ENCODE measurements at places on chromosomes 16 and 17.
A peak's percentile ranks its signal among the peaks of the same experiment; 100 is the strongest.

- DNase-seq: no peak
Observed at GRCh38 chr17:2402544-2402943, 1.7 kb upstream of the MNT start.

DNA sequence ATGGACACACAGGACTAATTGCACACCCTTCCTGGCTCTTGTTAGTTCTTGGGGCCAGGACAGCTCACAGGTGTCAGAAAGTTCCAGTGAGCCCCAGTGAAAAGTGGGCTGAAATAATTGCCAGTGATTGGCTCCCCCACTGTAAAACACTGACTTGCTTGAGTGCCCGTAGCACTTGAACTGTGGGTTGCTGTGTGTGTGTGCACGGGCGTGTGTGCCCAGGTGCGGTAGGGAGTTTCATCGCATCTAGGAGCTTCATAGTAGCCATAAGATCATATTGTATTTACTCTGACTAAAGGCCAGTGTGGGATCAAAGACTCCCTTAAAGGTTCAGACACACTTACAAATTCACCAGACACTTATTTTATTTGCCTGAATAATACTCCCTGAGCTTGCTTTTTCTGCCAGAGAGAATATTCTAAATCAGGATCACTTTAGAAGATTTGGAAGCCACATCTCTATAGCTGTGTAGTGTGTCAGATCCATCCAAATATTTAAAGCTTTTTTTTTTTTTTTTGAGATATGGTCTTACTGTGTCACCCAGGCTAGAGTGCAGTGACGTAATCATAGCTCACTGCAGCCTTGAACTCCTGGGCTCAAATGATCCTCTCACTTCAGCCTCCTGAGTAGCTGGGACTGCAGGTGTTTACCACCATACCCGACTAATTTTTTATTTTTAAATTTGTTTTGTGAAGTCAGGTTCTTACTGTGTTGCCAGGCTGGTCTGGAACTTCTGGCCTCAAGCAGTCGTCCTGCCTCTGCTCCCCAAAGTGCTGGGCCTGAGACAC lies 11.4 kb downstream of the UNK start:
- DNase-seq: no peak

DNA sequence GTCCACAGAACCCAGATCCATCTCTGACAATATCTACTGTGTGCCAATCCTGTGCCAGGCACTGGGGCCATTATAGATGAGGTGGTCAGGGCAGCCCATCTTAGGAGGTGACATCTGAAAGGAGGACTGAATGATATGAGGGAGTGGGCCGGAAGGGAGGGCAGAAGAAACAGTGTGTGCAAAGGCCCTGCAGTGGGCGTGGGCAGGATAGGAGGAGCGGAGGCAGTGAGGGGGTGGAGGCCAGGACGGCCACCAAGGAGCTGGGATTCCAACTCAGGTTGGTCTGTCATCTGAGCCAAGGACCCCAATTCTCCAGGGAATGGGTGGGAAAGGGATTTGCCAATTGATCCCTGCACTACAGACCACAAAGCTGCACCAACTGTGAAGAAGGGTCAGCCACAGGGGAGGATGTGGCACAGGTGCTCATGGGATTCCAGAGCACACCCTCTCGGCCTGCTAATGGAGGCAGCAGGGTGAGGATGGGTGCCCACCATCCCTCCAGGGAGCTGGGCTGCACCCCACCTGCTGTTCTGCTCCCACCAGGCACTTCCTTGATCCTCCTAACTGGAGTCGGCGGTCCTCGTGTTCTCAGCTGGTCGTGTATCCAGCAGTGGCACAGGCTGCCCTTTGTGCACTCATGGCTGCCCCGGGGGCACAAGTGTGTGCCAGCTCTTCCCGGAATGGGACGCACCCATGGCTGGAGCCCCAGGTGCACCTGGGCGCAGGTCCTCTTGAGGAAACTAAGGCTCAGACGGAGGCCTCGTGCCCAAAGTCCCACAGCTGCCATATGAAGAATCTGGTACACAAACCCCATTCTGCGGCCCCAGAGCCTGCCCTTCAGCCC lies 9.6 kb downstream of the SREBF1 start:
- DNase-seq: no peak

GRCh38 chr16:6428861-6429260 lies 903.8 kb upstream of the RBFOX1 start:
- no peak for DNase-seq

GRCh38 chr17:2143332-2143731 lies 88.4 kb downstream of the HIC1 start:
- DNase-seq: no peak

DNA sequence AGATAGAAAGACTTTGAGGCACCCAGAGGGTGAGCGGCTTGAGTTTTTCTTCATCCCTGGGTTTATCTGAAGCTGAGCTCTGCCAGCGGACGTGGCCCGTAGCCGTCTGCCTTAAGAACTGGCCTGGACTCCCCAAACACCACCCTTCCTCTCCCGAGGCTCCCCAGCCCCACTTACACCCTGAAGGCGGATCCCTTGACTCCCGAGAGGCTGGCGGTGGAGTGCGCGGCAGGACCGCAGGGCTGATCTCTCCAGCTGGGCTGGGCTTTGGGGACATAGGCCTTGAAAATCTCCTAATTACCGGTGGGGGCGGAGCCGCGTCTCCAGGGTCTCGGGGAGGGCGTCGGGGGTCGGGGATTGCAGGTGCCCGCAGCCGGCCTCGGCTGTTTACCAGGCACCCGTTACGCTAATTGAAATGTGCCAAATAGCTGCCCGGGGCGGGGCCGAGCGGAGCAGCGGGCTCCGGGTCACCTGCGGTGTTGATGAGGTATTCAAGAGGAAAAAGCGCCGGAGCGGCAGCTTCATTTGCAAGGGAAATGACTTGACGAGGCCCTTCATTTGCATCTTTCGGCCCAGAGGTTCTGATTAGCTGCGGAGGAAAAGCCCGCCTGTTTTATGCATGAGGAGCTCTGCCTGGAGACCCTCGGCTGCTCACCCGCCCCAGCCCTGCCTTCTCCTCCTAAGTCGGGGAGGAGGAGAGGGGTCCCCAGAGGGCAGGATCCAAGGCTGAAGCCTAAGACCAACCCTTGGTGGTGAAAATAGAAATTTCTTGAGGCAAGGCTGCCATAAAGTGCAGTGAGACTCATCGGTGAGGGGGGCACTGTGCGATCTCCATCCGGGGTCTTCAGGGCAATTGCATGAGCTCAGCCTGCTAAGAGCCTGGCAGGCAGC lies 100.7 kb downstream of the MGAT5B start:
- no peak for DNase-seq

DNA sequence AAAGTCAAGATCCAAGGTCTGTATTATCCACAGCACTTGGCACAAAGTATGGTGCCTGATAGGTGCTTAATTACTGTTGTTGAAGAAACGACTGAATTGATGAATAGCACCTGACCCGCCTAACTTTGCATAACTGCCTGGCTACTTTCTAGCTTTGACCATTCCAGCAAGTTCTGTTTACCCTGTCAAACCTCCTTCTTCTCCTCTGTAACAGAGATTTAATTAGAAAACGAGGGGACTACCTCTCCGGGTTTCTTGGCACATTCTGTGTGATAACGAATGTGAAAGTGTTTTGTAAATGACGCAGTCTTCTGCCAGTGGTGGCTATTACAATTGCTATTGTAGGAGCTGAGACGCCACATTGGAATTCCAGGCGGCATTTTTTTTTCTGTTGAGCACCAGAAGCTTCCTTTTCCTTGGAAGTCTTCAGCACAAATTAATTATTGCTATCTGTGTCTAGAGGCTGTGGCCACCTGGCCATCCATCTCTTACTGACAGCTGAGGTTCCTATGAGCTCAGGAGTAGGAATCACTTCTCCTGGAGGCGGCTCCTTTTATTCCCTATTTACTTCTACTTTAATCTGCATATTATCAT lies 522.9 kb downstream of the HS3ST4 start:
- DNase-seq: no peak

DNA sequence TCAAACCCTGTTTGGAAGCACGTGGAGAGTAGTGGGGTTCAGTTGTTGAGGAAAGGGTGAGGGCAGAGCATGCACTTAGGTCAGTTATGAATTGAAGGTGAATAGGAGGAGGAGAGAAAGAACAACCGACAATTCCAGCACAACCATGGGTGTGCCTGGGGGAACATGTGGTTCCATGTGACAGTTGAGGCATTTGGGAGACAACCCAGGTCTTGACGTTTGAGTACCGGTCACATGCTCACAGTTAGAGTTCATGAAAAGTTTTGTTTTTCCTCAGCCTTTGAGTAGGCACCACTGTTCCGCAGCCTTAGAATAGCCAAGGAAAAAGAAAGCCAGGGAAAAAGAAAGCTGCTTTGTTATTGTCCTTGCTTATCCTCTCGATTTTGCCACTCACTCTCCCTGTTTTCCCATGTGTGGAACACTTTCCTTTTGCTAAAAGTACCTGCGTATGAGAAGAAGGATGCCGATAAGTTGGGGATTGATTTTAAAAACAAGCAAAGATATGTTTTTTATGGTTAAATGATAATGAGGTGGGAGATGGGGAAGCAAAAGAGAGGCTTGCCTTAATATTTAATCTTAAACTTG lies 25.6 kb upstream of the ABCC11 start:
- DNase-seq: no peak

DNA sequence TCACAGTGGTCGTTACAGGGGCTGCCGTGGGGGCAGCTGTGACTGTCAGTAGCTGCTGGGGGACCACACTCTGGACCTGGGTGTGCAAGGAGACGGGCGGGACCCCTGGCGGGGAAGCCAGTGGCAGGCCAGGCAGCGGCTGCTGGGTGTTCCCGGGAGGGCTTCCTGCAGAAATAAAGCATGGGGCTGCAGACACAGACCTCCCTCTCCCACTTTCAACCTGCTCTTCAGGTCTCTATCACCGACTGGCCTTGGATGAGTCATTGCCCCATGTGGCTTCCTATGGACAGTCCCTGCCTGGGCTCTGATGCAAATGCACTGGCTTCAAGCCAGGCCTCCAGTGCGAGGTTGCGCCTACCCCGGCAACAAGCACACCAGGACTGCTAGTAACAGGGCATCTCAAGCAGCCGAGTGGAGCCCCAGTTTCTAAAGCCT lies 17.2 kb downstream of the SREBF1 start:
- DNase-seq: no peak

DNA sequence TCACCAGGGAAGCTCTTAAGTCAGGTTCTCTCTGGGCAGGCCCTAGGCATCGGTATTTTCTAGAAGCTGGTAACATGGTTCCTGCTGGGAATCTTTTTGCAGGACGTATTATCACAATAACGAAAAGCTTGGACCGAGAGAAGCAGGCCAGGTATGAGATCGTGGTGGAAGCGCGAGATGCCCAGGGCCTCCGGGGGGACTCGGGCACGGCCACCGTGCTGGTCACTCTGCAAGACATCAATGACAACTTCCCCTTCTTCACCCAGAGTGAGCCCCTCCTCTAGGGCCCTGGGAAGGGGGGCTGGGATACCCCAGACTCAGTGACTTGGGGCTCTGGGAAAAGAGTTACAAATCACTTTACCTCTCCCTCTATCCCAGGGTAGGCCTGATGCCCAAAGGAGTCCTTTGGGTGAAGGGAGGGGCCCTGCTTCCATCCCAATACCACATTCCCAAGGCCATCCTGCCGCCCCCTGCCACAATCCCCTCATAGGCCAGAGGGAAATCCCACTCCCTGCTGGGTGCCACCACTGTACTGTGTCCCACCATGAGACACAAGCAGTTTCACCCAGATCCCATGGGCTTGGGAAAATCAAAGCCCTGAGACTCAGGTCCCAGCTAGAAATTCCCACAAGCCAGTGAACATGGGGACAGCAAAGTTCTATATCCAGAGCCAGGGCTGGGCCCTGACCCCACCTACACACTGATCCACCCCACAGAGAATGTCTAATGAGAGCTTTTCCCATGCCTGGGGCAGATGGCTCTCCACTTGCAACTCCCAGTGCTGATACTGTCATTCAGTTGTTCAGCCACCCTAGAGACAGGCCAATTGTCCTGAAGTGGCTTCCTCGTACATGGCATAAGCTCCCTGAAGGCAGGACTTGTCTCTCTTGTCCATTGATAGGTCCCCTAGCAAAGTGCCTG lies 23.0 kb downstream of the CDH5 start:
- no peak for DNase-seq

DNA sequence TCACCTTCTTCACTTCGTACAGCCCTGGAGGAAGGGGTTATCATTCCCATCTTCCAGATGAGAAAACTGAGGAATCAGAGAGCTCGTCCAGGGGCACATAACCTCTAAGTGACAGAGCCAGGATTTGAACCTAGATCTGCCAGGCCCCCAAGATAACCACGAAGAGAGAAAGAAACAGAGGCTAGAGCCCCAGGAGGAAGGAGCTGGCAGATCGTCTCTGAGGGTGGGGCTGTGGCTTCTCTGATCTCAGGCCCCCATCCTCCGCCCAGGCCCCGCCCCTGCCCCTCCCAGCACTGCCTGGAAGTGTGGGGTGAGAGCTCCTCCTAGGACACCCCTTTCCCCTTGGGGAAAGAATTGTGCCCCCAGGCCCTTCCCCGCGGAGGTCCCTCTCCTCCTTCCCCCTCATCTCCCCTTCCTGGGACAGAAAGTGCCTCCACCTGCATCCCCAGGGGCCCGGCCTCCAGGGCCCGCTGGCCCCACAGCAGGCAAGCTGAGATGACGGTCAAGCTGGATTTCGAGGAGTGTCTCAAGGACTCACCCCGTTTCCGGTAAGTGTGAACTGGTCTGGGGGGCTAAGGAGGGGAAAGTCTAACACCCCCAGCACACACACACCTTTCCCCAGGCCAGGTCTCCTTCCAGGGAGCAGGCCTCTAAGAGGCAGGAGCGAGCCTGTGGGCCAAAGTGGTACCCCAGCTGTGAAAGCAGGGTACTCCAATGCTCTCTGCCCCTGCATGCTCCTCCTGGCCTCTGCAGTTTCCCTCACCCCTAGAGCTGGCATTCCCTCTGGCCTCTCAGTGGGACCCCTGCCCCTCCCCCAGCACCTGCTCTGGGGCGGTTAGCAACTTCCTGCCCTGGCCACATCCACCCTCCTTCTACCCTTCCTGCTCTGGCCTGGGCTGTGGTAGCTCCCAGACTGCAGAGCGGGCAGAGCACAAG lies at the start of gene ACAP1:
ACAP1 (plus strand) TSS at position 290 of the 936 bp plus-strand sequence; CDS start at position 496, 206 bp downstream.
- peak; percentile 61 for DNase-seq

GRCh38 chr17:1354030-1354429 lies 46.0 kb downstream of the YWHAE start:
- DNase-seq: no peak

- DNase-seq: no peak
Observed at GRCh38 chr17:6534846-6535514, 21.4 kb downstream of the PITPNM3 start.

GRCh38 chr16:7602291-7602950 lies 269.8 kb downstream of the RBFOX1 start:
- no peak for DNase-seq

DNA sequence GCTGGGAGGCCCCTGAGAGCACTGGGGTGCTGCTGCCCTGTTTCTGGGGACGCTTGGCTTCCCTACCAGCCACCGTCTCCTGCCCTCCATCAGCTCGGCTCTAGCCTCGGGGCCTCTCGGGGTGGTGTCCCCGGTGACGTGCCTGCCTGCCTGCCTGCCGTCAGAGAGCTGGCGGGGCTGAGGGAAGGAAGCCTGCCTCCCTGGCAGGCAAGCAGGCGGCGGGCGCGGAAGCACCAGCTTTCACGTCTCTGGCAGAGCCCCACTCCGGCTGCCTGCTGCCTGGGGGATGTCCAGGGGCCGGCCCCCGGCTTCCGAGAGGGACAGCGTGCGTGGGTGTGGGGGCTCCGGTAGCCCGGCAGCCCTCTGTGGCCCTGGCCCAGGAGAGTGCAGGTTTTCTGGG lies 9.3 kb downstream of the CENPX start:
- DNase-seq: no peak

GRCh38 chr16:80012586-80012985 lies 412.0 kb upstream of the MAF start:
- no peak for DNase-seq

GRCh38 chr17:28750178-28751047 lies 6.6 kb downstream of the TRAF4 start:
- DNase-seq: peak; percentile 81

GRCh38 chr17:17365476-17366110 lies 62.4 kb downstream of the NT5M start:
- no peak for DNase-seq

- DNase-seq: no peak
Observed at GRCh38 chr16:57940382-57940966, 30.5 kb downstream of the CNGB1 start.

Measured in central memory CD8-positive, alpha-beta T cell (primary cell).